AG10803 (cell line): ENCODE measurements at places on chromosomes 12 and 14.

- DNase-seq = peak; percentile 70
Observed at GRCh38 chr12:7832059-7832696, 40.5 kb downstream of the SLC2A14 start.

DNA sequence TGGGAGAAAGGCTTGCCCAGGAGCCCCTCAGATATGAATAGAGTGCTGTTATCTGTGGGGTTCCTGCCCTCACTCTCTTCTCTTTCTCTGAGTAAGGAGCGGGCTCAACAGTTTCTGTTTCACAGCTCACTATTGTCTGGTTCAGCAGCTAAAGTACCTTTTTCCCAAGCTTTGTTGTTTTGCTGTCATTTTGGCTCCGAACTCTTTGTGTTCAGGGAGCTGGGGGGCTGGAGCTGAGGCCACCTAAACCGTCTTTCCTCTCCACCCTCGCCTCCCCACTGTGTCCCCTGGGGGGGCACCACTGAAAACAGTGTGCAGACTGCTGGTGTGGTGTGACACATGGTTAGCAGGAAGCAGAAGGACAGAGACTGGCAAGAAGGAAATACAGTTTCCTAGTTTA is 51.4 kb downstream of the FBXW8 start:
- DNase-seq = no peak

GRCh38 chr12:85866986-85867776 is 6.9 kb upstream of the NTS start:
- peak; percentile 66 for DNase-seq

DNA sequence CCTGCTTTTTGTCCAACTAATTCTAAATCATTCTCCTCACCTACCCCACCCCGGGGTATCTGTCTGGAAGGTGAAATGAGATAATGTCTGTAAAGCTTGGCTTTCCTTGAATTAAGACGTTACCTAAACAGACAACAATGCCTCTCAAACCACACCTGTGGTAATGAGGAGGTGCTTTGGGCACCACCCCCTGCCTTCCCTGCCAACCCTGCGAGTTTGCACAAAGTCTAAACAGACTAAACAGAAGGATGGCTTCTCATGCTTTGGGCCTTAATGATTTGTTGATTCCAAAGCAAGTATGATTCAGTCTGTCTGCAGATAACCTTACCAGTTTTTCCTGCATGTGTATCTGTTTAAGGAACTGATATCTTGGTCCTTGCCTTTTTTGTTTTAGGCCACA is 82.4 kb downstream of the ZFC3H1 start:
- no peak for DNase-seq

DNA sequence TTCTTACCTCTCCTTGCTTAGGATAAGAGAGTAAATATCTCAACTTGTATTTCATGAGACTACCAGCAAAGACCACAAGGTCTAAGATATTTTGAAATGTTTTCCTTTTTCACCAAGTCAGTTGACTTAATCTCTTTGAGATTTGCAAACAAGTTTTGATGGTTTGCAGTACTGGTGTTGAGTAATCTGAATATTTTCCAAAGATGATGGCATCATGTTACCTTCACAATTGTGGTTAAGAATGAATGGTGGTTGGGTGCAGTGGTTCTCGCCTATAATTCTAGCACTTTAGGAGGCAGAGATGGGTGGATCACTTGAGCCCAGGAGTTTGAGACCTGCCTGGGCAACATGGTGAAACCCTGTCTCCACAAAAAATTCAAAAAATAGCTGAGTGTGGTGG is 225.7 kb downstream of the TMTC2 start:
- peak; percentile 22 for DNase-seq

DNA sequence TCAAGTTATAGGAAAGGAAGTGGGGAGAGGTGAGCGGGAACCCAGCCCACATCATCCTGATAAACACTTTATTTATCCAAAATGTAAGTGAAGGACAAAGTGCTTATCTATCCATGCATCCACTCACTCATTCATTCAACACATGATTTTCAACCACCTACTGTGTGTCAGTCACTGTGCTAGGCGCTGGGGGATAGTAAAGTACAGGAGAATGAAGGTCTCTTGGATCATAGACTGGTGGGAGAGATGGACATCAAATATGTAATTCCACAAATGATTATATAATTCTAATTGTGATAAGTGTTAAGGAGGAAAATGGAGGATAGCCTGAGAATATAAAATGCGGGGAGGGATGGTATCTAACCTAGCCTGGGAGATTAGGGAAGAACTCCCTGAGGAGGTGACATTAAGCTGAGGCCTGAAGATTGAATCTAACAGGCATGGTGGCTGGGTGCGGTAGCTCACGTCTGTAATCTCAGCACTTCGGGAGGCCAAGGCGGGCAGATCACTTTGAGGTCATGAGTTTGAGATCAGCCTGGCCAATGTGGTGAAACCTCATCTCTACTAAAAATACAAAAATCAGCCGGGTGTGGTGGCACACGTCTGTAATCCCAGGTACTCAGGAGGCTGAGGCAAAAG is 41.3 kb upstream of the CHST11 start:
- DNase-seq = no peak

- DNase-seq = no peak
Observed at GRCh38 chr14:55832122-55832911, 252.3 kb downstream of the KTN1 start.

DNA sequence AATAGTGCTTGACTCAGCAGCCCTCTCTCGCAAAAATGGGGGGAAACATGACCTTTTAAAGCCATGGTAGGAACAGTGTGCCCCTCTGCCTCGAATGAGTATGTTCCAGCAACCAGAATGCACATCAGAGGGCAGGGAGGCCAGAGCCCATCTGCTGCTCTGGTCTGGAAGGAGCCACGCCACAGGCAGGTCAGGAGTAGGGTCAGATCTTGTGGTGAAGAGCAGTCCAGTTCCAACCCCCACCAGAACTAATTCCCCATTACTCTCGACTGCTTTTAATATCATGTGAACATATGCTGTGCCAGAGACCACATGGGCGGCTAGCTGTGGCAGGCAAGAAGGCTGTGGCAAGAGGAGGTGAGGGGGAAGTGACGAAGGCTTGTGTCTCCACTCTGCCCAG is 34.6 kb upstream of the TMX1 start:
- no peak for DNase-seq

GRCh38 chr14:101018561-101019290 is 115.2 kb upstream of the RTL1 start:
- no peak for DNase-seq

DNA sequence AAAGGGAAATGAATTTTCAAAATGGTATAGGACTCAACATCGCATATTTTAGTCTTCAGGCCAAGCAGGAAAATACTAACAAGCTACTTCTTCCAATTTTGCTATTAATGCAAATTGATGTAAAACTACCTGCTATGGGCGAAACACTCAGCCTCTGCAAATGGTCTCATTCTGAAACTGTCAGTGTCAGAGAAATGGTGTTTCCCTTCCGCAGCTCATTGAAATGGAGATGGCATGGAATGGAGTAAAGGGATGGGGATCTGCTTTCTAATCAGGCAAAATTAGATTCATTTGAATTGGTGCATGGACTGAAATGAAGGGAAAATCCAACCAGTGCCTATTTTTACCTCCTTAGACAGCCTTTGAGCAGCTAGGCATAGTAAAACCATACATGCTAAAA is 80.4 kb upstream of the EEA1 start:
- no peak for DNase-seq

- DNase-seq = peak; percentile 83
Observed at GRCh38 chr14:20632831-20633691, 8.4 kb downstream of the OR6S1 start.

DNA sequence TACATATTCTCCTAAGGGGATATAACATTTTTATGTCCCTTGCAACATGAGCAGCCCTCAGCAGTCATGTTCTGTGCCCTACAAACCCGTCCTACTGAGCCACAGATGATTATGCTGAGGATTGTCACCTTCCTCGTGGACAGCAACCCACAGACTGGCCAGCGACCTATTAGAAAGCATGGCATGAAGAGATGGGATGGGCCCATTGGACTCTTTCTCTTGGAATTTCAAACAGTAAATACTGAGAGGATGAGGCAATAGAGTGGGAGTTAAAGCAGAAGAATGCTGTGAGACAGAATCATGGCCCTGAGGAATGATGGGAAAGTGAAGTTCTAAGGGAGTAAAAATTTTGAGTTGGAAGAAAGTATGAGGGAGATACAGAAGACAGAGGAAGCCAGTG is 149.9 kb upstream of the BTG1 start:
- peak; percentile 64 for DNase-seq

- DNase-seq = peak; percentile 37
Observed at GRCh38 chr12:76916170-76916540, 37.3 kb upstream of the CSRP2 start.

GRCh38 chr12:53324113-53324778 is 2.8 kb upstream of the AAAS start:
- DNase-seq = no peak

- DNase-seq = peak; percentile 55
Observed at GRCh38 chr12:69569236-69569635, 16.0 kb upstream of the CCT2 start.

GRCh38 chr12:70883855-70884254 is 36.7 kb downstream of the PTPRR start:
- DNase-seq = no peak

GRCh38 chr14:80538633-80539375 is 327.5 kb upstream of the DIO2 start:
- no peak for DNase-seq

DNA sequence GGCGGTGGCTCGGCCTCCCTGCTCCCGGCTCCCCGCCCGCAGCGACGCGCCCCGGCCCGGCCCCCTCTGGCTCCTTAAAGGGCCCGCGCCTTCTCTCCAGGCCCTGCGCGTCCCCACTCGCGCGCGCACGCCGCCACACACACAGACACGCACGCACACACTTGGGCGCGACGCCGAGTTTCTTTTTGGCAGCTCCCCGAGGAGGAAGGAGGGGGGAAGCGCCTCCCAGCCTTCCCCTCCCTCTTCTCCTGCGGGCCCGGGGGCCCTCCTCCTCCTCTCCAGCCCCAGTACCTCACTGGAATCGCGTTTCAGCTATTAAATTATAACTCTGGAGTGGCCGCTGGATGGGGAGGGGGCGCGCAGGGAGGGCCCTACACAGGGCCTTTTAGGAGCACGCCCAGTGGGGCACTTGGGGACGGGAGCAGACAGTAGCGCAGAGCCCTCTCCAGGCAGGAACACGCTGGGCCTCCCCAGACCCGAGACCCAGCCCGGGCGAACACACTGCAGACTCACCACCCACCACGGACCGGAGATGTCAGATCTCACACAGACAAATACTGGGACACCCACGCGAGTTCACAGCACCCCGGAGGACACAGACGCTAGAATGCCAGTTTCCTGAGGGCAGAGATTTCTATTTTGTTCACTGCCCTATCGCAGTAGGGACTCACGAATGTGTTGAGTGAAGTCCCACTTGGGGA is 411 bp upstream of the NCOR2 start:
- peak; percentile 99 for DNase-seq

- DNase-seq = no peak
Observed at GRCh38 chr14:105141486-105142281, 26.9 kb downstream of the JAG2 start.

DNA sequence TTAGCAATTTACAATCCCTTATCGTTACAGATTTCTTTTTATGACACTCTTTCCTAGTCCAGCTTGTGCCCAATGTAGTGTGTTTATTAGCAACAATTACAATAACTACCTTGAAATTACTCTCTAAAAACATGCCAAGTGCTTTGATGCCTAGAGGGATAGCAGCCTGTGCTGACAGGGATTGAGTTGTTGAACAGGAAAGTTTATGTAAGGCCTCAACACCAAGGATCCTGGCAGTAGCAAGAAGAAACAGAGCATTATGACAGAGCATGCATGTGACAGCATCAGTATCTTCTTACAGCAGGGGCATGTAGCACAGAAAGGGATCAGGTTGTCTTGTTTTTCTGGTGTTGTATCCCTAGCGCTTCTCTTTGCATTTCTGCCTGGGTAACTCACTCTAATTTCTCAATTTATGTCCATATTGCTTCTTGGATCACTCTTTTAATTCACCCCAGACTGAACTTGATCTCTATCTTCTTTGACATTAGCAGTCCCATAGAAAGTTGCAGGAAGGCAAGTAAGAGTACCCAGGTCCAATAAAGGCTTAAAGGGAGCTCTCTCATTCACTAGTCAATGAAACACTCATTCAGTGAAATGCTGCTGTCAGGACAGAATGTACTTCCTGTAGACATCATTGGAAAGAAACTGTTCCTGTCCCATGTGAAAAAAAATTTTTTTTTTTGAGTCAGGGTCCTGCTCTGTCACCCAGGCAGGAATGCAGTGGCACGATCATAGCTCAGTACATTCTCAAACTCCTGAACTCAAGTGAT is 220.0 kb upstream of the GRIP1 start:
- no peak for DNase-seq

- no peak for DNase-seq
Observed at GRCh38 chr14:99181804-99182520, 90.0 kb downstream of the BCL11B start.

- peak; percentile 84 for DNase-seq
Observed at GRCh38 chr14:81384900-81385299, 15.2 kb downstream of the STON2 start.

GRCh38 chr12:116382686-116383530 is 105.4 kb upstream of the MED13L start:
- peak; percentile 99 for DNase-seq

GRCh38 chr14:22497671-22498093 is 91.3 kb downstream of the DAD1 start:
- DNase-seq = no peak

DNA sequence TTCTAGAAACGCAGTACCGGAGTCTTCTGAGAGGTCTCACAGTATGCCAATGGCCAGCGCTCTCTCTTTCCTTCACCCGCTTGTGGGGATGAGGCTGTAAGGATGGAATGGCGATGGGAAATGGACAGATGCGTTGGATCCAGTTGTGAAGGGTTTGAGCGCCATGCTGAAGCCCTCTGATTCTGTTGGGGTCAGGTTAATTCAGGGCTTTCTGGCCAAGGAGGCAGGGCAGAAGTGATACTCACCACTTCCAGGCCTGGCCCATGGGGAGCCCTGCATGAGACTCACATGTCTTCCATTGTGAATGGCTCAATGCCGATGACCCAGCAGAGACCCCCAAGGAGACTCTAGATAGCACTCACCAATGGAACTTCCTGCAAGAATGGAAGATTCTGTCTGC is 114.3 kb downstream of the BCL11B start:
- DNase-seq = no peak

DNA sequence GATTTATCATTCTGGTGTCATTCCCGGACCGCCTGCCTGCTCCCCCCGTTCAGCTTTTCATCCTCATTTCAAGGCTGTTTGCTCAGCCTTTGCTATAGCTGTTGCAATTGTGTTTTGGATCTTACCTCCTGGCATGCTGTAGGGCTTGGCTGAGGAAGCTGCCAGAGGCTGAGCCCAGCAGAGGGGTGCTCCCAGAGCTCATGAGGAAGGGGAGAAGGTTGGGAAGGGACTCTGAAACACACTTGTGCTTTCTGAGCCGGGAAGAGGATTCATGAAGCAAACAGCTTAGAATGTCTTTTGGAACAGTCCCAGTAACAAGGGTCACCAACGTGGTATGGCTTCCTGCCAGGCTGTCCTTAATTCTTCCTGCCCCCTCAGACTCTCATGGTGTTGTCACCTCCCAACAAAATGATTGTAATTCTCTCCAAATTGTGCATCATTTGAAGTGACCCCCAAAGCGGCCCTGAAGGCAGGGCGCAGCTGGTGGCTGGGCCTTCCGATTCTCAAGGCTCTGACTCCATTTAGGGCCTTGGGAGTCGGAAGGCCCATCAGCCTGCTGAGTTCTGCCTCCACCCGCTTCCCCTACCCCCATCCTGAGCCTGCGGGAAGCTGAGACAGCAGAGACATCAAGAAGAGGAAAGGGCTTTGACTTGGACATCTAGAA is 111.9 kb upstream of the ARHGAP5 start:
- no peak for DNase-seq

- DNase-seq = peak; percentile 71
Observed at GRCh38 chr12:93742110-93742934, 65.1 kb downstream of the CRADD start.

GRCh38 chr12:25419595-25419994 is 133.5 kb downstream of the LMNTD1 start:
- no peak for DNase-seq
